ENCODE measurements at places on chromosomes 6 and 20. TPM values are rescaled to one million over a fixed set of nuclear protein-coding genes. Genes with fewer than 3 reads are reported as not detected.
A peak's percentile ranks its signal among the peaks of the same experiment; 100 is the strongest.

DNA sequence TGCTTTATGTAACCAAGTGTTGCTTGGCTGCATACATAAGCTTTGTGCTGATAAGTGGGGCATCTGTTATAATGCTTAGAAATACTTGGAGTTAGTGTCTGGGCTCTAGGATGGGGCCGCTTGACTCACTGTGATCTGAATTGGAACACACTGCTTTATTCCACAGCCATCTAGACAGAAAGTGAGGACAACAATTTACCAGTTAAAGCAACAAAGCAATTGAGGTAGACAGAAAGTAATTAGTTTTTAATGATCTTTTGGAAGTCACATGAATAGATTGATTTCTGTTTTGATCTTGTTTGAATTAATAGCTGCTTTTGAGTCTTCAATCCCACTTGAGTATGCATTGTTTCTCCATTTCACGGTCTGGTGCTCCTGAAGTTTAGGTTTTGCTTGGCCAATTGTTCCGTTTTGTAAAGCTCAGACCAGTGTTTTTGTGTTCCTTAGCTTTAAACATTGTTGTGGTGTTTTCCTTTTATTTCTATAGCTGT, 157.5 kb downstream of the TRMT11 start:
- DNase-seq, result no peak

GRCh38 chr6:109738255-109738654, 47.2 kb downstream of the FIG4 start:
- DNase-seq, result no peak

The APCDD1L gene
- total RNA-seq, result 0.58 TPM

DNA sequence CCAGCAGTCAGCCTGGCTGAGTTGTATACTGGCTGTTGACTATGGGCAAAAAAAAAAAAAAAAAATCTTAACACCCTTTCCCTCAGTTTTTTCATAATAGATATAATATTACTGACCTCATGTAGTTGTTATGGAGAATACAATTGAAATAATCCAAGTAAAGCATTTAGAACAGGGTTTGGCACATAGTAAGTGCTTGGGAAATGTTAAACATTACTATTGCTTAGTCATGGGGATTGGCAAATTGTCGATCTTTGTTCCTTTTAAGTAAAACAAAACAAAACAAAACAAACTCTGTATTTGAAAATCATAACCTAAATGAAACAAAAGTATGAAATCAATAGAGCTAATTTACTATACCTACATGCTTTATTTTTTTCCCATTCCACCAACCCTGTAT, 458.4 kb downstream of the GRIK2 start:
- no peak for DNase-seq

The SRSF12 gene
- total RNA-seq, result 2.0 TPM

DNA sequence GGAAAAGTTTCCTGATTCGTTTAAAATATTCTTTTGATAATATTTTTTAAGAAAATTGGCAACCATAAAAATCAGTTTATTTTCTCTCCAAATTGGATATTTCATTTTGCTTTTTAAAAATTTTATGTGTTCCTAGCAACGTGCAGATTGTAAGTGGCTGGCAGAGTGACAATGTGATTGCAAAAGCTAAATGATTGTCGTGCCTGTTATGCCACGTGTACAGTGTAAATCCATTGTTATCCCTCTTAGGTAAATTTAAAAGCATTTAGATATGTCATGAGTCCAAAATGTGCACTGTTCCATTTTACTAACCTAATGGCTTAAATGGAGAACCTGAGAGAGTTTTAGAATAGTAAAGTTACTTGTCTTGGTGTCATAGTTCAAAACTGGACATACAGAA, 94.4 kb upstream of the ADGRF4 start:
- DNase-seq, result no peak

DNA sequence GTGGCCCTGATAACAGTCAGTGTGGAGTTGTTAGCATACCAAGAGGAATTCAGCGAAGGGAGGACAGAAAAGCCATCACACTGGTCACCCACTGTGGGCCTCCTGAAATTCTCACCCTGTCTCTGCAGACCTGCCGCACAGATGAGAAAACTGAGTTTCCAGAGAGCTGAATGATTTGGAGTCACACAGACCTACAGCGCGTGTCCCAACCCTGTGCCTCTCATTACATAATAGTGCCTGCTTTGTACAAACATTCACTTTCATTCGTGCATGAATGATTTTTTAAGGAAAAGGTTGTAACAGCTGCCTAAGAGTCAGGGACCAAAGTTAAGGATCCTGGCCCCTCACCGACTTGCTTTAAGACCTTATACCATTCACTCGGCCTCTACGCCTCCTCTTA, 62.7 kb downstream of the THBS2 start:
- peak; percentile 85 for DNase-seq

The TUBB1 gene
- total RNA-seq, result not detected
